ENCODE measurements at places on chromosomes 2 and 18. TPM values are rescaled to one million over a fixed set of nuclear protein-coding genes. Genes with fewer than 3 reads are reported as not detected.

PROM2 gene
- total RNA-seq: 0.12 TPM

PSD4 gene
- total RNA-seq: 0.85 TPM

IFIH1 gene
- total RNA-seq: 3.5 TPM

BCL11A gene
- 1.3 TPM for total RNA-seq

LYG2 gene
- not detected for total RNA-seq

UGT1A7 gene
- not detected for total RNA-seq

ITGB6 gene
- total RNA-seq: 0.09 TPM

FER1L5 gene
- under 0.01 TPM for total RNA-seq

BMP10 gene
- not detected for total RNA-seq

GKN2 gene
- not detected for total RNA-seq

MPV17 gene
- total RNA-seq: 101 TPM

RIT2 gene
- not detected for total RNA-seq

NPPC gene
- total RNA-seq: not detected

SCN2A gene
- 0.77 TPM for total RNA-seq

SEMA4F gene
- total RNA-seq: 2.4 TPM

TCF23 gene
- not detected for total RNA-seq

SIX3 gene
- total RNA-seq: not detected

Measured in pericardium fibroblast (primary cell).